ENCODE measurements at places on chromosomes 4 and X.

DNA sequence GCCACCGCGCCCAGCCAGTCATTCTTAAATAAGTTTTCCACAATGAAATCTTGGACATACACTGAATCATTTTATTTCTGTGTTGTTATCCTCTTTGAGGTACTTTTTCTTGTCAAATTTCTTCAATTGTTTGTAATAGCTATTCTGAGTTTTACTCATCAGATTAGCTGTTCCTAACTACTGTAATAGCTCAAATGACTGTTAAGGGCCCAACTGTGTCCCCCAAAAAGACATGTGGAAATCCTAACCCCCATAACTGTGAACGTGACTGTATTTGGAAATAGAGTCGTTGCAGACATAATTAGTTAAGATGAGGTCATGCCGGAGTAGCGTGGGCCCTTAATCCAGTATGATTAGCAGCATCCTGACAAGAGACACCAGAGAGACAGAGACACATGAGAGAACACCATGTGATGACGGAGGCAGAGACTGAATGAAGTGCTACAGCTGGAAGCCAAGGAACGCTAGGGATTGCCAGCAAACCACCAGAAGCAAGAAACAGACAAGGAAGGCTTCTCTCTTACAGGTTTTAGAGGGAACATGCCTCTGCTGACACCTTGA is 22.9 kb downstream of the ACOT9 start:
- DNase-seq = no peak

DNA sequence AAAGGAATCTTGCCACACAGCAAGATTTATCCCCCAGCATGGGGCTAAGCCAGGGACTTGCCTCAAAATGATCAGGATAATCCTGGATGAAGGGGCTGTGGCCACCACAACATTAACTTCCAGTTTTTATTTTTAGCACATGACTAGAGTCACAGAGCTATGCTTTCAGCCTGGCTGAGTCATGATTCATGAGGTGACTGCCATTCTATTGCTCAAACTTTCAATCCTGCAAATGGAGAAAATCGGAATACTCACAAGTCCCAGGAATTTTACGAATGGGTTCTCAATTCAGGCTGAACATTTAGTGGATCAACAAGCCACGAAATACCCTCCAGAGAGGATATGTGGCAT is 70.7 kb upstream of the HPGD start:
- no peak for DNase-seq

DNA sequence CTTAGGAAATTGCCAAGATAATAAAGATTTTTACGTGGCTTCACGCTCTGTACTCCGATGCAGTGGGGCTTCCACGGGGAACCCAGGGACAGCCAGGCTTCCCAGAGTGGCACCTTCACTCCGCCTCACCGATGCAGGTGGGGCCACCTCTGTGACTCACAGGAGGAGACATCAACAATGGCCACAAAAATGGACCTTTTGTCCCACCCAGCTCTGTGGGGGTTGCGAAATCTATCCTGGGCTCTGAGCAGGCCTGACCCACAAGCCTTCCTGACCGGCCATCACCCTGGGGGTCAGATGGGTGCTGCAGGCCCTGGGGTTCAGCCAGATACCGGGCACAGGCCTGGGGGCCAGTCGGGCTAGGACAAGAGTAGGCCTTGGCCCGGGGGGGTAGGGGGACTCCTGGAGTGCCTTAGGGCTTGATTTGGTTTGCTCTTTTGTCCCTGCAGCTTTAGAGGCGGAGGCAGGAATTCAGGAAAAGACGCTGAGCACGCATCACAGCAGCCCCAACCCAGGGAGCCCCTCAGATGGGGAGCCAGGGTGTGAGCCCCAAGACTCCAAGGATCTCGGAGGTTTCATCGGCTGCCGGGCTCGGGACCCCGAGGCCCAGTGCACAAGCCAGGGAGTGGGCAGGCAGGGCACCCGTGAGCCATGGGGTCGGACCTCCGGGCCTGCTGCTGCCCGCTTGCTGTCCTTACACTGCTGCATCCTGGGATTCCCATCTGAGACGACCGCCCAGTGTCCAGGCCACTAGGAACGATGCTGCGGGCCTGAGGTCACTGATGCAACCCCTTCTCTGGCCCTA is 136.5 kb upstream of the NKX1-1 start:
- no peak for DNase-seq

GRCh38 chr4:82957045-82957444 is 53.6 kb downstream of the LIN54 start:
- no peak for DNase-seq

GRCh38 chrX:151754641-151755215 is 20.2 kb downstream of the CNGA2 start:
- no peak for DNase-seq

DNA sequence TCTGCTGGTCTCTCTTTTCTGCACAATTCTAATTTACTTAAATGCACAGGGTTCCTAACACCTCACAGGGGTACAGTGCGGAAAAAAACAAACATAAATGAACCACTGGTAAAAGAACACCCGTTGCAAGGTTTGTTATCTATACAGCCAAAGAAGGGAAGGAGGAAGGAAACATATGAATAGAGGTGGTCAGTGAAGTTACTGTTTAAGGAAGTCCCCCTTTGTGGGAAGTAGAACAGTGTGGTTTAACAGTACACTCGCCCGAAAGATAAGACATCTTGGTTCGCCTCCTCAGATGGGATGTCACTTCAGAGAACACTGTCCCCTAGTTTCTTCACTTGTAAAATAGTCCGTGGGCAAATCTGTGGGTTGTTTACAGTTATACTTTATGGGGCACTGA is 57.5 kb downstream of the TEC start:
- DNase-seq = no peak

DNA sequence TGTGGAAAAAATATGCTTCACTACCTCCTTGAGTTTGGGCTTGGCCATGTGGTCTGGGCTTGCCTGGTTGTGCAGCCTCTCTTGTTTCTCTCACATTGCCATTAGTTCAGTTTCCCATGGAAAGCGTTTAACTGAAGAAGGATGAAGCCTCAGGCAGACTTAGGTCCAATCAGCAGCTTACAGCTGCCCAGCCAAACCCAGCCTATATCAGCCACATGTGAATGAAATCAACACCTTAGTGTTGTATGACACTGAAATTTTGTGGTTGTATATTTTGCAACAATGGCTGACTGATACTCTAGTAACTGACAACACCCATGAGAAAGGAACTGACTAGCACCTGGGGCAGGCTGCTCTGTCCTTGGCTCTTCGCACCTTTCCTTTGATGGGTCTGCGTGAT is 81.2 kb downstream of the KLF8 start:
- DNase-seq = no peak

DNA sequence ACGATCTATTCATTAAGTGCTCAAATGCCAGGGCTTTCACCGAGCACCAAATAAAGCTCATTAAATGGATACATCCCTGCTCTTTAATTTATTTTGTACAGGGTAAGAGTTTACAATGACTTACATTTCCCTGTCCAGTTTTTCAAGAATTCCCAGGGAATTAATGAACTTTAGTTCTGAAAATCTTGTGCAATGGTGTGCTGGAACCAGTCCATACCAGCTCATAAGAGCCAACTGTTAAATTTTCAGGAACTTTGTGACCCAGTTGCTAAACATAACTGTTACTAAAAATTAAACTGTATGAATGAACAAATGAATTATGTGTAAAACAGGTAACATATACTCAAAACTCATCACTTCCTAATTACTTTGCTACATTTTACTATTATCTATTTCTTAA is 191.7 kb upstream of the RASGEF1B start:
- no peak for DNase-seq

GRCh38 chrX:100350704-100351489 is 59.2 kb downstream of the PCDH19 start:
- no peak for DNase-seq

- no peak for DNase-seq
Measured at GRCh38 chrX:104833401-104833800, 267.4 kb downstream of the IL1RAPL2 start.

GRCh38 chrX:307261-308111 is 11.1 kb downstream of the GTPBP6 start:
- DNase-seq = no peak

- DNase-seq = no peak
Measured at GRCh38 chr4:87219632-87220093, 755 bp downstream of the KLHL8 start.

DNA sequence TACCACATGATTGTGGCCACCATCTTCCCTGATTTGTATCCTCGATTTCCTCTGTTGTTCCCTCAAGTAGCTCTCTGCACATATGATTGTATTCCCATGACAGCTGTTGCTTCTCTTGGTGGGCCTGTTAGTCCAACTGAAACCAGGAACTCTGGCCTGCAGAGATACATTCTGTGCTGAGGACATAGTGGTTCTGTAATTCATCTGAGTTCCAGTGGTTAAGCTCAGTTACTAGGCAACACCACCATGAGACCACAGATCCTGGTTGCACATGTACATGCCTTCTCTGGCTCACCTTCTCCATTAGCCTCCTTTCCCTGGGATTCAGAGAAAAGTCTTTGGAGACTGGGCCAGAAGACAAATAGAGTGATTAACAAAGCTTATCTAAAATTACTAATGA is 172.1 kb upstream of the SLC7A11 start:
- no peak for DNase-seq

DNA sequence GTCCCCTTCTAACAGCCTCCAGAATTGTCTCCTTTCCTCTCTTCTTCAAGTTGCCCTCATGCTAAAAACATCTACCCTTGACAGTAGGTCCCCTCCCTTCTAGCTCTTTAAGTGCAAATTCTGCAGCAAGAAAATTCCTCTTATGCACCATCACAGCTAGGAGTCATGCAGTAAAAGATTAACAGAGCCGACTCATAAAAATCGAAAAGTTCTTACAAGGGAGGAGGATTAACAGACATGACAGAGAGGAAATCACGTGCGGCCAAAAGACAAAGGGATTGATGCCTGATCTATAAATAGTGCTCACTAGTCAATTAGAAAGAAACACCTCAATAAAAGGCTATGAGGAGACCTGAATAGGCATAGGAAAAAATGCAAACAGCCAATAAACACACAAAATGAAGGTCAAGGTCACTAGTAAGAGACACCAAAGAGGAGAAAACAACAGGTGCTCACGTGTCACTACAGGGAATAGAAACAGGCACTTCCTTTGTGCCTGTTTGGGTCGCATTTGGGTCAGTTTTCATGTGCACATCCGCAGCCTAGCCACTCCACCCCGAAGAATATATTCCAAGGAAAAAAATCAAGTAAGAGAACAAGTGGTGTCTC is 3.4 kb downstream of the RNF212 start:
- DNase-seq = no peak

DNA sequence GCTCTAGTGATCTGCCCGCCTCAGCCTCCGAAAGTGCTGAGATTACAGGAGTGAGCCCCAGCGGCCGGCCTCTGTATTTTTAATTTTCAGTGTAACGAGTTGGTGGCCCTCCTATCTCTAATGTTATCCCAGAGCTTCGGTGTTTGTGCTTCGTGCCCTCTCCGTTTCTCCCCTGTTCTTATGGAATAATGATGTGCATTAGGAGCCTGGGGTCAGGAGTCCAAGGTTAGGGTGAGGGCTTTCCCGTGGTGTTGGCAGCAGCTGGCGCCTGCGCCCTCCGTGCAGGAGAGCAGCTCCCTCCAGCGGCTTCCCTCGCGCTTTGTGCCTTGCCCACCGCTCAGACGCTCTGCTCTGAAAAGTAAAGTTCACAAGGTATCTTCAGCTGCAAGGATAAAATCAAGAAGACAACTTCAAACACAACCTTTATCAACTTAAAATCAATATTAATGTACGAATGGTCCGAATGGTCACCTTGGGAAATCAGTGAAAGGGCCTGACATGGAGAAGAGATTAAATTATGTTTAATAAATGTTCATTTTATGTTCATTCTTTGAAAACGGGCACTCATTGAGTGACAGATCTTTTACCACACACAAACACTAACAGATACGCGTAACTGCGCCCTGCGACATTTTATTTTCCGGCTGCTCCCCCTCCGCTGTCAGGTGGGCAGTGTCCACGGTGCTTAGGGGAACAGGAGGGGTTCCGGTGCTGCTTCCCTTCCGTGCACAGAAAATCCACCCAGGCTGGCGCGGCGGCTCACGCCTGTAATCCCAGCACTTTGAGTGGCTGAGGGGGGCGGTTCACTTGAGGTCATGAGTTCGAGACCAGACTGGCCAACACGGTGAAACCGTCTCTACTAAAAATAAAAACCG is 62.4 kb downstream of the TRAPPC11 start:
- DNase-seq = no peak

DNA sequence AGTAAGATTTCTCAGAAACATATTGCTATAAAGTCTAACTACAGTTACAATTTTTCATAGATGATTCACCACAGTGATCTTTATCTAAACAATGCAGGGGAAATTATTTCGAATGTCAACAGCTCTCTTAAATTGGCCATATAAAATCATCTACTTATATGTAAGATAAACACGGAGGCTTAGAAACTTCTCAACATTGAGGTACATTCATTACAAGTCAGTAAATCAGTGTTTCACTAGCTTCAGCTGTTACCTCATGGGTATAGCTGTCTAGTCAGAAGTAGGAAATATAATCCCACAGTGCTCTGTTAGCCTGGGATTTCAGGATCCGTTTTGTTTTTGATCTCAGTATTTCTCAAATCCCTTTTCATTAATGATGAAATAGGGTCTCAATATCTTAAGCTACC is 43.2 kb downstream of the PCDH7 start:
- DNase-seq = no peak

DNA sequence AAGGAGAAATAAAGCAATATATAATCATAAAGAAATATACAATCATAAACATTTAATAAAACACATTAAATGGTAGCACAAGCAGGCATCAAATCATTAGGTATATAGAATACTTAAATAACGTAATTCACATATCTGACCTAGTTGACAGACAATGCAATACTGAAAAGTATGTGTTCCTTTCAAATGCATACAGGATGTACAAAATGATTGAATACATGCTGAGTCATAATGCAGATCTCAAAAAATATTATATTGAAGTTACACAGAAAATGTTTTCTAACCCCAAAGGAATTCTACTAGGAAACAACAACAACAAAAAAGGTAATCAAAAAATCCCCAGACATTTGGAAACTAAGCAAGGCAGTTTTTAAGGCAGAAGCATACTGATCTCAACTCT is 1072.0 kb upstream of the INTU start:
- no peak for DNase-seq

DNA sequence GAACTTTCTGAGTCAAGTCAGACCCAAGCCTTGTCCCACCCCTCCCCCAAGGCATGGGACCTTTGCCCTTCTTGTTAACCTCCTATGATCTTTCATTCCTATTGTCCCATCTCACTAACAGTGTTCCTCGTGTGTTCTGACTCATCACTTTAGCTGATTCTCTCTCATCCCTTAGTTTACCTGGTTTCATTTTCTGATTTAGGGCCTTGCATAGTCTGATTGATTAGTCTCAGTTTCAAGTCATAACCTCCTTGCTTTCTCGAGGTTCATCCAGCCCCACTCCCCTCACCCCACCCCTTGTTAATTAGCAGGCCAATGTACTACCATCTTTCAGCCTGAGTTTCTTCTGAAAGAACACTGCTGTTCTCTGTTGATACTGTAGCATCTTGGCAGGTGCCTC is 517.4 kb downstream of the RPA4 start:
- DNase-seq = no peak

Data from activated naive CD8-positive, alpha-beta T cell treated with anti-CD3 and anti-CD28 coated beads, Interleukin-2, amount 50 U/mL, for 16 hours (primary cell).